ENCODE measurements at places on chromosomes 16 and 17.

GRCh38 chr17:79369001-79369400, 241.8 kb downstream of the RBFOX3 start:
- DNase-seq, result no peak

DNA sequence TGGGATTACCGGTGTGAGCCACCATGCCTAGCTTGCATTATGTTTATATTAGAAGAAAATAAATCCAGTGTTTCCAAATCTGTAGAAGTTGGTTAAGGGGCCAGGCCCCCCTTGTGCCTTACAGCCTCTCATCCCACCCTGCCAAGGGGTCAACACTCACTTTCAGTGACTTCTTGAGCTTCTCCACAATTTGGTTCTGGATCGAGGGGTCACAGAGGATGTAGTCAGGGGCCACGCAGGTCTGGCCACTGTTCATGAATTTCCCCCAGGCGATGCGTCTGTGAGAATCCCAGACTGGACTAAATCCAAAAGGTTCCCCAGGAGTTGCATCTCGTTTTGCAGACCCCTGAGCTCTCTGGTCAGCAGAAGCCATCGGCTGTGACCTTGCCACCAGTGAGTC, 7.2 kb downstream of the ALDH3A1 start:
- DNase-seq, result no peak

- no peak for DNase-seq
Measured at GRCh38 chr16:56284521-56284920, 93.2 kb downstream of the GNAO1 start.

DNA sequence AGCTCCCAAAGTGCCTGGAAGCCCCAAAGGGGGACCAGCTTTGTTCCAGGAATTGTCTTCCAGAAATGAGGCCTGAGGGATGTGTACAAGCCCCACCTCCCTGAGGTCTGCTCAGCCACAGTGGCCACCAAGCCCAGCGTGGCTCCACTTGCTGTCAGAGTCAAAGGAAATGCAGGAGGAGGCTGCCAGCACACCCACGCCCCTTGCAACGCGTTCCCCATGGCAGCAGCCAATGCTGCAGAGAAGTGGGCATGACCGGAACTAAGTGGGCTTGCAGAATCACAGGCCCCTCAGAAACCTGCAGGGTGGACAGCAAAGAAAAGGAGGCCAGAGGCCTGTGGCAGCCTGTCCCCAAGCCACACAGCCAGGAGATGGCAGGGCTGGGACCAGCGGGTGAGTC, 320.8 kb downstream of the FOXL1 start:
- no peak for DNase-seq

DNA sequence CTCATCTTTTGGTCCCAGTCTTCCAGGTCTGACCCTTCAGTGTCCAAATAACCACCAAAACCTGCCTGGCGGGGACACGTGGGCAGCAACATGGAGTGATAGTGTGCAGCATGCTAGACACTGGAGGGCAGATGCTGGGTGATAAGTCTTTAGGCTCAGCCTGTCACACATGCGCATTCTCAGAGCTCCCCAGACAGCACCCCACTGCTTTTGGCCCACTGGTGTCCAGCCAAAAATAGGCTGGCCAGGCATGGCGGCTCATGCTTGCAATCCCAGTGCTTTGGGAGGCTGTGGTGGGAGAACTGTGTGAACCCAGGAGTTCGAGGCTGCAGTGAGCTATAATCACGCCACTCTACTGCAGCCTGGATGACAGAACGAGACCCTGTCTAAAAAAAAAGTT, 12.3 kb downstream of the GINS2 start:
- DNase-seq, result no peak

Data from activated CD4-positive, alpha-beta T cell treated with anti-CD3 and anti-CD28 coated beads for 1 hour (primary cell).